SK-N-SH (cell line): ENCODE measurements at places on chromosomes 7 and 10. TPM values are rescaled to one million over a fixed set of nuclear protein-coding genes. Genes with fewer than 3 reads are reported as not detected.

- no peak for DNase-seq
These were observed 355.8 kb downstream of the SUGCT start for GRCh38 chr7:40490603-40490924.

- DNase-seq = no peak
These were observed 1016.5 kb downstream of the GRM8 start for GRCh38 chr7:126236261-126236660.

TMEM106B gene
- 20.4 and 27.3 TPM in 2 replicates for polyA plus RNA-seq

GRCh38 chr10:102393411-102394078 is 2.0 kb upstream of the NFKB2 start:
- DNase-seq = peak; percentile 91

DNA sequence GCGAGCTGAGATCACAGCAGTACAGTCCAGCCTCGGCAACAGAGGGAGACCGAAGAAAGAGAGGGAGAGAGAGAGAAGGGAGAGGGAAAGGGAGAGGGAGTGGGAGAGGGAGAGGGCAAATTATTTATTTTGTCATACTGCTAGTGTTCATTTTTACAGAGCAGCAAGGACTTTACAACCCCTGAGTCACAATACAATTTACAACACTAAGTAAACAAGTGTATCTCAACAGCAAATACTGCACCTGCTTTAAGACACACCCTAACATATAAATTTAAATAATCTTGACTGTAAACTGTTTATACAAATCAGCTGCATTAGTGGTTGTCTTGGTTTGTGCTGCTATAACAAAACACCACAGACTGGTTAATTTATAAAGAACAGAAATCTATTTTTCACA is 27.2 kb downstream of the HTR5A start:
- DNase-seq = no peak

- peak; percentile 82 for DNase-seq
These were observed at the start of gene GPRIN2 for GRCh38 chr10:46556515-46557318. GPRIN2 (minus strand) TSS chr10:46556658; CDS start chr10:46550736, 5,922 bp downstream.

- DNase-seq = no peak
These were observed 450.8 kb downstream of the ETV1 start for GRCh38 chr7:13538669-13539068.

DNA sequence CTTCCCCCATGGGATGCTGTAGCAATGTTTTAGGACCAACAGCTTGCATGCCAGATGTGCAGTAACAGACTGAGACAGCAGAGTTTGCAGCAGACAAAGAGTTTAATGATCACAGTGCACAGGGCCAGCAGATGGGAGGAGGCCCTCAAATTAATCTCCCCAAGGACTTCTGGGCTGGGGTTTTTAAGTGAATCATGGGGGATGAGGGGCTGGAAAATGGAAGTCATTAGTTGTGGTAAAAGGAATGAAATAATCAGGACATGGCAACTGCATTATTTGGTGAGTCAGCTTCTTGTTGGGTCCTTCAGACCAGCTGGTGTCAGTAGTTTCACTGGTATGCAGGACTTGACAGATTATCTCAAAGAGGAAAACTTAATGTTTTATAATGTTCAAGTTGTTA is 12.6 kb upstream of the NRBF2 start:
- DNase-seq = no peak

- DNase-seq = no peak
These were observed 8.4 kb upstream of the SDK1 start for GRCh38 chr7:3292694-3293093.

MBL2 gene
- polyA plus RNA-seq = not detected in 2 replicates

AKR1D1 gene
- polyA plus RNA-seq = not detected in 2 replicates

DNA sequence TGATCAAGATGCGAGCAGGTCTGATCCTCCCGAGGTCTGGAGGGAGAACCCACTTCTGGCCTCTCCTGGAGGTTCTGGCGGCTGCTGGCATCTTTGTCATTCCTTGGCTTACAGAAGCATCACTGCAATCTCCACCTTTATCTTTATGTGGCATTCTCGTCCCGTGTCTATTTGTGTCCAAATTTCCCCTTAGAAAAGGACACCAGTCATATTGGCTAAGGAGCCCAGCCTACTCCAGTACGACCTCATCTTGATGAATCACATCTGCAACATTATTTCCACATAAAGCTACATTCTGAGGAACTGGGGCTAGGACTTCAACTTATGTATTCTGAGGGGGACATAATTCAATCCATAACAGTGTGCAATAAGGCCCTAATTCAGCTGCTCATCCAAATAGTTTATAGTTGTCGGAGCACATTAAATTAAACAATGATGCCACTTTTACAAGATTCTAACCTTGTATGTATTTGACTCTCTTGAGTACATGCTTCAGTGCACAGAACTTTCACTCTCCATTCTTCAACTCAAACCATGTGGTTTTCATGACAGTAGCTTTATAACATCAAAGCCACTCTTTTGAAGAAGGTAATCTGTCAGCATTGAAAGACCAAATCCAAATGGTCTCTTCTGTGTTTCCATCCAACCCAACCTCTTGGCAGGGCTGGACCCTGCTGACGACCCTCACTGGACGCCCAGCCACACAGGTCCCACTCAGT is 86.2 kb upstream of the DDC start:
- no peak for DNase-seq
